Fibroblast of skin of right biceps (primary cell): ENCODE measurements at places on chromosomes 5 and 9.
A peak's percentile ranks its signal among the peaks of the same experiment; 100 is the strongest.

GRCh38 chr5:68344447-68345111 lies 129.0 kb downstream of the PIK3R1 start:
- peak; percentile 73 for DNase-seq

DNA sequence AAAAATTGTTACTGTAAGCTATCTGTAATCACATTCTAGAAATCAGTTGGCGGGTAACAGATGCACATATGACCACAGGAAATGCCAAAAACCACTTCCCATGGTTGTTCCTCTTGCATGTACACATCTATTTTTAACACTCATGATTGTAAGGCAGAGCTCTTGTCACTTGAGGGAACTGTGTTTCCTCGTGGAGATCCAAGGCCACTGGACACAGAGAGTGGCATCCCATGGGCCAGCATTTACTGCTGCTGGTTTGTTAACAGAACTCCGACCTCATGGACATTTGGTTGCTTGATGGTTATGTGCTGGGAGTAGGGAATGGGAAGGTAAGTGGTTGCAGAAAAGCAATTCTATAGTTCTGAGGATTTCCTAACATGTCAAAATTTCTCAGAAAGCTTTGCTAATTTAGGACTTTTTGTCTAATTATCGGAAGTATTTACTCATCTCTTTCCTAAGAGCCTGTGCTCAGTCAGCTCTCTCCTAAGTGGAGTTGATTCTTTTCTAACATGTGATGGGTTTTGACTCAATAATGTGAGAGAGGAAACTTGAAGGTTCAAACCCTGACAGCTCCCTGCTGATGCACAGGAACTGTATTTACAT lies 202.0 kb upstream of the NR3C1 start:
- peak; percentile 60 for DNase-seq

DNA sequence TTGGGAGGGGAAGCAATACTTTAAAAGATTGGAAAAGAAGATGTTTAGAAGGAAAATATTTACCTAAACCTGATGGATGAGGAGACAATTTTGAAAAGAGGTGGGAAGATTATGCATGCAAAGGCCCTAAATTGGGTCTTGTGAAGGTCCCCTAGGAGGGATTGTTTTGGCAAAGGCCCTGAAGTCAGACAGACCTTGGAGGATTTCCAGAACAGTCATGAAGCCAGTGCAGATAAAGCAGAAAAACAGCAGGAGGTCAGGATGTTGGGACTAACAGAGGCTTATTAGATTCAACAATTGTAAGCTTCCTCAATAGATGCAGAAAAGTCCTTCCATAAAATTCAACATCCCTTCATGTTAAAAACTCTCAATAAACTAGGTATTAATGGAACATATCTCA lies 361.0 kb upstream of the CDH6 start:
- DNase-seq = no peak

DNA sequence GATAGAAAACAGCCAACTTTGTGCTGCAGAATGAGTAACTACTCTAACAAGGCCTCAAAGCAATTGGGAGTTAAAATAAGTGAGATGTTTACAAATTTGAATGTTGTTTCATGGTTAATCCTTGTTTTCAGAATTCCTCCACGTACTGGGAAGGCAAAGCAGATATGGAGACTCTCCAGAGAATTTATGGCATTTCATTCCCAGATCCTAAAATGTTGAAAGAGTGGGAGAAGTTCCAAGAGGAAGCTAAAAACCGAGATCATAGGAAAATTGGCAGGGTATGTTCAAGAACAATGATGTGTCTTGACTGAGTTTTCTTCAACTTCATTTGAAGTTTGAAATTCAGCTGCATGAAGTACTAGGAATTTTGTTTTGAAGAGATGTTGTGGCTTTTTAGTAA lies 16.4 kb downstream of the TARS1 start:
- peak; percentile 42 for DNase-seq

GRCh38 chr5:168047043-168047668 lies 244.3 kb upstream of the WWC1 start:
- DNase-seq = peak; percentile 51

GRCh38 chr9:33992632-33993031 lies 56.1 kb downstream of the UBAP2 start:
- DNase-seq = no peak

DNA sequence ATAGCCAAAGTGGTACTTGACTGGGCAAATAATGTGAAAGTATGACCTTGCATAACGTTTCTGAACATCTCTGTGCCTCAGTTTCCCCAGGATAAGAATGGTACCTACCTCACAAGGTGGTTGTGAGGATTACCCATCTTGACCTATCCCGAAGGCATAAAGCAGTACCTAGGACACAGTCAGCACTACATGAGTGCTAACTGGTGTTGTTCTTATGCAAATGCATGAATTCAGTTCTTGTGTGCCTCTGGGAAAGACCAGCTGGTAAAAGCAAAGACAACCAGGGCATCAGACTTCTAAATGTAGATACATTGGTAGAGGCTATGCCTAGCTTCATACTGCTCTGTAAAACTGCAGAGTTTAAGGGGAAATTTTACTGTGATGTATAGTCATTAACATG lies 21.8 kb upstream of the TMEM252 start:
- no peak for DNase-seq

- DNase-seq = no peak
Observed at GRCh38 chr9:38390442-38390841, 2.1 kb upstream of the ALDH1B1 start.

- DNase-seq = no peak
Observed at GRCh38 chr5:135337064-135337463, 62.0 kb downstream of the MACROH2A1 start.

- no peak for DNase-seq
Observed at GRCh38 chr9:19788152-19788551, 685 bp downstream of the SLC24A2 start.

DNA sequence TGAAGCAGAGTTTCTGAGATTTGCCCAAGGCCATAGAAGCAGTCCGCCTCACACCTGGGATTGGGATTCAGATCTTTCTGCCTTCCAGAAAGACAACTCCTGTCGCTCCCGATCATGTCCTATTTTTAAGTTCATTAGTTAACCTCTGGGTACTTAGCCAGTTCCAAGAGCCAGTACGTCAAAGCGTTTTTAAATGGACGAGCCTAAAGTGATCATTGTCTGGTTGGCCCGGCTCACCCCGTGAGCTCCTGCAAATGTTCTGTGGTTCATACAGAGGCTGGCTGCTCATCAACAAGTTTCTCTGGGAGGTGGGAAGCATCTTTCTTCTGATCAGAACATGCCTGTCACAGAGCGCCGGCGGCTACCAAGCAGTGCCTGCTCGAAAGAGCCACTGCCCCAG lies 554.5 kb upstream of the WWC1 start:
- no peak for DNase-seq

GRCh38 chr9:134570711-134571325 lies 70.8 kb upstream of the COL5A1 start:
- DNase-seq = no peak

- no peak for DNase-seq
Observed at GRCh38 chr5:68983043-68983442, 110.8 kb upstream of the SLC30A5 start.

- peak; percentile 67 for DNase-seq
Observed at GRCh38 chr9:34989946-34990635, 546 bp downstream of the DNAJB5 start.

GRCh38 chr9:71624728-71625127 lies 143.6 kb downstream of the CEMIP2 start:
- no peak for DNase-seq

GRCh38 chr9:13943176-13943575 lies 370.8 kb downstream of the NFIB start:
- no peak for DNase-seq

GRCh38 chr9:135442075-135442474 lies 37.5 kb upstream of the PPP1R26 start:
- no peak for DNase-seq

DNA sequence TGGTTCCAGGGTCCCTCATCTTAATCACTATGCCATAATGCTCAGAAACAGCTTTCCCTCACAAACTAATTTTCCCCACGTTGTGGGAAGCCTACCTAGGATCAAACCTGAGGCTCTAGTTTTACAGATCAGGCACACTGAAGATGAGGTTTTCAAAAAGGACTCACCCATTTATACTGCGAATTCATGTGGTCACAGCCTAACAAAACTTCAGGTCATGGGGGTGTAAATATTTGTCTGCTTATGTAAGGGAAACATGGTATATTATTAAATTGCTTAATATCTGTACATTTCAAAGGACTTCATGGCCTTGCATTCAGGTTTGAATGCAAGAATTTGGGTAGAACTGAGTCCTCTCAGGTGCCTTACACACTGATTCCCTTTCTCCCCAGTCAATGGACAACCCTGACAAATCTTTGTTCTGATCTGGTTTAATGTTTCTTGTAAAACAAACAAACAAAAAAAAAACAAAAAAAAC lies 12.1 kb downstream of the ZFAND5 start:
- DNase-seq = peak; percentile 25

DNA sequence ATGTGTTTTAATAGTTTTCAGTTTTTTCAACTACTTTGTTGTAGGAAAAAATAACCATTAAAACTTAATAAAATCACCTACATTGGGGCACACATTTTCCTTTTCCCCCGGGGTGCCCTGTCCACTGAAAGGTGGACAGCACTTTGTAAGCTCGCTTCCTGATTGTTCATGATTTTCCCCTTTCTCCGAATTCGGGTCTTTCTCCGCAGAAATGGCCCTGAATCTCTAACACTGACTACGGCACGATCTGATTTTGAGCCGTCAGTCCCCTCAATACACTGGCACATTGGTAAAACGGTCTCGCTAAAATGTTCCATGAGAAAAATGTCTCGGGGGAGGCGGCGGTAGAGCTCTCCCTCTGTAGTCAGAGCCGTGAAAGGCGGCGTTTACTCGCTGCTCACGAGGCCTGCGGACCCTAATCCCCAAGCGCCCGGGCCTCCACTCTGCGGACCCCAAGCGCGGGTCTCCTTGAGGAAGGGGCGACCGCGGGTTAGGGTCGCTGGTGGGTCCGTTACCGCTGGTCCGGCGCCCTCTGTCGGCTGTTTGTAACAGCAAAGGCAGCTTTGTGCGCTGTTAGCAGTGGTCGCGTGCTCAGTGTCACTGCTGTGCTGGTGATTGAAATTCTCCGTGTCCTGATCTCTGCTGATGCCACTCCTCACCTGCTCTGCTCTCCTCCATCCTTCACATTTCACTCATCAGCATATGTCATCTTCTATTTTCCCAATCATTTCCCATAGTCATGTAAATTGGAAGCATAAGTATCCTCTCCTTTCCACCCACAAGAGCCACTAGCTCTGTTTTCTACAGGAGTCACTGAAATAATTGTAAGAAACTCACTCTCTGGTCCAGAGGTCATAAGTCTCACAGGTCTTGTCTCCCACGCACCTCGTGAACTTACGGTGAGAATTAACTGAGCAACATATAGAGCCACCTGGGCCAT lies 10.8 kb upstream of the IFNA2 start:
- peak; percentile 18 for DNase-seq

DNA sequence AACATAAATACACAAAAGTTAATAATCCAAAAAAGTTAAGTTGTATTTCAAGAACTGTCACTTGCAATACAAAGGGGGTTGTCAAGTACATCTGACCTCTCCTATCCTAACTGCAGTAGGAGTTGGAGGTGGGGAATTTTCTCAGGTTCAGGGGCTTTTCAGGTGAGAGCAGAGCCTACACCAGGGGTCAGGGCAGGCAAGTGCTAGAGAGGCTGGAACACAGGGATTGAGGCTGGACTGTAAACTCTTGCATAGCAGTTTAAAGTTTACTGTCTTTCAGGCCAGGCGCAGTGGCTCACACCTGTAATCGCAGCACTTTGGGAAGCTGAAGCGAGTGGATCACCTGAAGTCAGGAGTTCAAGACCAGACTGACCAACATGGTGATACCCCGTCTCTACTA lies 25.4 kb upstream of the RASGRF2 start:
- DNase-seq = no peak

GRCh38 chr9:23717505-23717904 lies 108.5 kb downstream of the ELAVL2 start:
- no peak for DNase-seq

GRCh38 chr9:105993921-105994715 lies 299.8 kb downstream of the TMEM38B start:
- DNase-seq = no peak

DNA sequence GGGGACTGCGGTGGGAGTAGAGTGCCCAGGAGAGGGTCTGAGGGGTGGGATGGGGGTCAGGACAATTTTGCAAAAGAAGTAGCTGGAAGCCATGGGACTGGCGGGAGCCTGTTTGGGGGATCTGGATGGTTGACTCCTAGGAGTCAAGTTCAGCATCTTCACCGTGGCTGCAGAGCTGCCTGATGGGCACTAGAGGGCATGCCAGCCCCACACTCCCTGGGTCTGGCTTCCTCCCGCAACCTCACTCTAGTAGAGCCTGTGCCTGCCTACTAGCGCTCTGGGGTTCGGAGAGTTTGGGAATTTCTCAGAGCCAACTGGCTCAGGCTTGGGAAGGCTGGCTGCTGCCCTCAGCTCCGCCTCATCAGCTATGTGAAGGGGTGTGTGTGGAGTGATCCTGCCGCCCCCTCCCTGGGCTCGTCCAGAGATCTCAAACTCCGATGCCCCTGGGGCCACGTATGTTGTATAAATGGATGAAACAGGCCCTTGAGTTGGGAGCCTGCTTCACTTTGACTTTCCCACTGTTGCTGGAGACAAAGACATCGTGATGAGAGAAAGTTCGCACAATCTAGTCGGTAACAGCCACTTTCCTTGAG lies 10.8 kb downstream of the TSPAN17 start:
- peak; percentile 63 for DNase-seq

DNA sequence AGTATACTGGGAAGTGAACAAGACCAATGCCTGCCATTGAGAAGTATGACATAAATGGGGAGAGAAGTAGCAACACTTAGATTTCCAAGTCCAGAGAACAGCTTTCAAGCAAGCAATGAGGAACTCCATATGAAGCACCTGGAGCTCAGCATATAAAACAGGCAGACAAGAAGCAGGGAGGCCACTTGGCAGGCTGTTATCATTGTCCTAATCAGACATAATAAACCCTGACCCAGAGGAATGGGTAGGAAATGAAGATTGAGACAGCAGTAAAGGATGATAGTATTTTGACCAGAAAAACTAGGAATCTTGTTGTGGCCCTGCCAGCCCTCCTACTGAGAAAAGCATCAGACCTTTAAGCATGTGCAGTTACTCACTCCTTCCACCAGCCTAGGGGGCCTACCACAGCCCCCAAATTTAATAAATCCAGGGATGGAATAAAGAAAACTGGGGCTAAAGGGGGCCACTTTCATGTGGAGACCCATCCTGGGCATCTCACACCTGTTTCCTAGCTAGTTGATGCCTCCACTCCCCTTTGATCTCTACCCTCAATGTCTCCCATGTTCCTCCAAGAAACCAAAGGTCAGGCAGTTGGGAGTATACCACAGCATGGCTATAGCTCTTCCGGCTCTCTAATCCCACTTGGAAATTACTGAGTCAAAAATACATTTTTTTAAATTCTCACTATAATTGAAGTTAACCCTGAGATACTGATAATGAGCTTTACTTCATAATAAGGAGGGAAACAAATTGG lies 135.1 kb downstream of the SIL1 start:
- no peak for DNase-seq
